ENCODE measurements at places on chromosomes 3 and 15.
A peak's percentile ranks its signal among the peaks of the same experiment; 100 is the strongest.

GRCh38 chr3:108150200-108150599 is 59.4 kb upstream of the CD47 start:
- DNase-seq, result no peak

- DNase-seq, result no peak
Measured at GRCh38 chr3:6709178-6709577, 151.7 kb upstream of the GRM7 start.

GRCh38 chr3:94423578-94423977 is 360.7 kb downstream of the NSUN3 start:
- DNase-seq, result no peak

DNA sequence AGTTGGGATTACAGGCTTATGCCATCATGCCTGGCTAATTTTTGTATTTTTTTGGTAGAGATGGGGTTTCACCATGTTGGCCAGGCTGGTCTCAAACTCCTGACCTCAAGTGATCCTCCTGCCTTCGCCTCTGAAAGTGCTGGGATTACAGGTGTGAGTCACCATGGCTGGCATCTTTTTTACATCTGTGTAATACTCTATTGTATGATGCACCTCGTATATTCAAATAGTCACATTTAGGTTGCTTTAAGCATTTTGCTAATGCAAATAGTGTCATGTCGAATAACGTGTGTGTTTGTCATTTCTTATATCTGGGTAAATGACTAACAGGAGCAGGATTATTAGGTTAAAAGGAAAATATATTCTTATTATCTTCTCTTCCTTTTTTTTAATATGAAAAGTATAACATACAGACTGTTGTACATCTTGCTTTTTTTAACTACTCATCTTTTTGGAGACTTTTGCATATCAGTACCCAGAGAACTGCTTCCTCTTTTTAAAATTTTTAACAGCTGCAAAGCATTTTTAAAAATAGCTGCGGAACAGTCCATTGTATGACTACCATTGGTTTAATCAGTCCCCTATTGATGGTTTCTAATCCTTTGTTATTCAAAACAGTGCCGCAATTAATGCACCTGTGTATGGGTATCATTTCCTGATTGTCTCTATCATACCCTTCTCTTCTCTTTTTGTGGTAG is 13.4 kb downstream of the SCAMP5 start:
- no peak for DNase-seq

DNA sequence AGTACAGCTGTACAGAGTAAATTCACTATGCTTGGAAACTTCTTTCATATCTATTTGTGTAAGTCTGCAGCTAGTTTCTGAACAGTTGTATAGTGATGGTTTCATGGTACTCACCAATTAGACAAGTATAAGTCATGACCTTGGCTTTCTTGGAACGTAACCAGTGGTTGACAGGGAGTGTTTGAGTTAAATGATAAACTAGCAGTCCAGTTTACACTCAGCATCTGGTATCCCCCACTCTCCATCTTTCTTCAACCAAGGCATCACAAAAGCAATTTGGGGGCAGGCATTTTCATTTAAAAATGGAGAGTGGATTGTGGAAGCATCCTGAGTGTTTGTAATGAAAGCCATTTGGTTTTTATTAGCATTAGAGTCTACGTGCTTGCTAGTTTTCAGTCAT is 26.0 kb downstream of the MME start:
- DNase-seq, result no peak

- DNase-seq, result no peak
Measured at GRCh38 chr3:127427156-127427555, 139.3 kb upstream of the PRR20G start.

GRCh38 chr3:141426404-141427034 is 58.2 kb downstream of the ZBTB38 start:
- DNase-seq, result no peak

DNA sequence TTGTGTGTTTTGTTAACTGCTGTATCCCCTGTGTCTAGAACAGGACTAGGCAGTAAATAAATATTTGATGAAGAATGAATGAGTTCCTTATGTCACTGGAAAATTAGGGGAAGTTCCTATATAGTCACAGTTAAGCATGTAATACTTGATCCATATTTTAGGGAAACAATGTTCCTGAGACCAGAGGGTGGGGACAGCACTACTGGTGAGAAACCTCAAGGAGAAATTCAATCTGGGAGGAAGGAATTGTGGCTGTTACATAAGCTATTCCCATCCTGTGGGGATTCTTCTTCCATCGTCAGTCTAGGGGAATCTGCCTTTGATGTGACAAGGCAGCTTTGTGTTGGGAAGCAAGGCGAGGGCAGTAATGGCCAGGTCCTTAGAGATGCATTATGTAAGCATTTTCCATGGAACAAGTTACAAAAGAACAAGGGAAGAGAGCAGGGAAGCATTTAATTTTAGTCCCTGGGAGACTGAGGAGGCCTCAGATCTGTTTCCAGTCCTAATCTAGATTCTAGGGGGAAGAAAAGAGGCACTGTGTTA is 219.3 kb upstream of the TTC14 start:
- no peak for DNase-seq

DNA sequence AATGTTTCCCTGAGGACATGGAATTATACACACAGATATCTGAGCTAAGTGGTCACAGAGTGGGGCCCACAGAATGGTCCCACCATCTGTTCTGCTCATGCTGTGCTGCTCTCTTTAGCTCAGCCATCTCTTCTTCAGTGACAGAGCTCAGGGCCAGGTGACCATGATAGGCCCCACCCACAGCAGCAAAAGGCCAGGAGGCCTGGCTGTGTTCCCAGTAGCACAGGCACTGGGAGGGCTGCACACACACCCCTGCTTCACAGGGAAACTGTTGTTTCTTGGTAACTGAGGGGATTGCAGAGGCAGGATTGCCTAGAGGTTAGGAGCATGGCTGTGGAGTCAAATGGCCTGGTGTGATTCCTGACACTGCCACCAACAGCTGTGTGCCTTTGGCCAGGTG is 4.8 kb upstream of the FBXW12 start:
- DNase-seq, result no peak

DNA sequence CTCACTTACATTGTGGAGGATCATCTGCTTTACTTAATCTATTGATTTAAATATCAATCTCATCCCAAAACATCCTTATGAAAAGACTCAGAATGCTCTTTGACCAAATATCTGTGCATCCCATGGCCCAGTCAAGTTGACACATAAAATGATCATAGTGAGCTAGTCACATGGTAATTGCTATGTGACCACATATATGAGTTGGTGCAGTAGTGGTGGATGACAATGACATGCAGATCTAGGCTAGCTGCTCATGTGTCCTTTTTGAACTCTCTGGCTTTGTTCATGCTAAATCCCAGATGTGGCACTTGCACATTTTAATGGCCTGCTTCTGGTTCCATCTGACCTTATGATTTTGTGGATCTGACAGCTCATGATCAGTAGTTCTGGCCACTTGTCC is 156.2 kb downstream of the NFKBIZ start:
- no peak for DNase-seq

DNA sequence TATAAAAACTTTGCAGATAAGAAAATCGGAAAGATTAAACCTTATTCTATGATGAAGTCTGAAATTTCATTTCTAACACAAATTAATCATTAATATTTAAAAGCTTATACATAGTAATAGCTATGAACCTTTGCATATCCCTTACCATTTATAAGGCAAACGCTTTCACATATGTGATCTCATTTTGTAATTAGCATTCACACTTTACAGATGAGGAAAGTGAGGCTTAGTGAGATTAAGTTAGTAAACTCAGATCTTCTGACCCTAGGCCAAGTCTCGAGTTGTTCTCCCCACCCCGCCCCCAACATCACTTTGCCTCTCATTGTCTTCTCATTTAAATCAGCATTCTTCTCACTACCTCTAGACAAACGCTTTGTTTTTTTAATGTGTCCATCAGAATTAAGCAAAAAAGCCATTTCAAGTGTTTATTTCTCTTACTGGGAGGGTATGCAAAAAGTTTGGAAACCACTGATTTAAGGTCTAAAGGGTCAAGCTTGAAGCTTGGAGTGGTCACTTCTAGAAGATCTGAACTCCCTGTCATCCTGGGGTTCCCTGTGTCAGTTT is 172.9 kb upstream of the BCL6 start:
- no peak for DNase-seq

- no peak for DNase-seq
Measured at GRCh38 chr3:123821920-123822319, 62.2 kb downstream of the MYLK start.

DNA sequence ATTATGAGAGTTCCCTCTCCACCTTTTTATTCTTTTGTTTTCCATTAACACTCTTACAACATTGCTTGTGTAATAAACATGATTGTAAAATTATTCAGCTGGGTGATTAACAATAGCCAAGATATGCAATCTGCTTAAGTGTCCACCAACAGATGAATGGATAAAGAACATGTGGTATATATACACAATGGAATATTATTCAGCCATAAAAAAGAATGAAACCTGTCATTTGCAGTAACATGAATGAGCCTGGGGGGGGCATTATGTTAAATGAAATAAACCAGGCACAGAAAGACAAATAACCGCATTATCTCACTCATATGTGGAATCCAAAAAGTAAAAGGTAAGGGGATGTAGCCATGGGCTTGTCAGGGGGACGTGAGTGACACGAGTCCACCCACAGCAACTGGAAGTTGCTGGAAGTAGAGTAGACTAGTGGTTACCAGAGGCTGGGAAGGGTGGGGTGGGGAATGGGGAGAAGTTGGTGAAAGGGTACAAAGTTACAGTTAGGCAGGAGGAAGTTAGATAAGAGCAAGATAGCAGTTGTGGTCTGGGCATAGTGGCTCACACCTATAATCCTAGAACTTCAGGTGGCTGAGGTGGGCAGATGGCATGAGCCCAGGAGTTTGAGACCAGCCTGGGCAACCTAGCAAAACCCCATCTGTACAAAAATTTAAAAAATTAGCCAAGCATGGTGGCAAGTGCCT is 28.7 kb upstream of the CD47 start:
- no peak for DNase-seq

- DNase-seq, result no peak
Measured at GRCh38 chr3:8317661-8318649, 183.7 kb upstream of the LMCD1 start.

GRCh38 chr15:65494076-65494475 is 23.4 kb downstream of the DPP8 start:
- no peak for DNase-seq

GRCh38 chr3:98003306-98003969 is 31.2 kb upstream of the RIOX2 start:
- no peak for DNase-seq

DNA sequence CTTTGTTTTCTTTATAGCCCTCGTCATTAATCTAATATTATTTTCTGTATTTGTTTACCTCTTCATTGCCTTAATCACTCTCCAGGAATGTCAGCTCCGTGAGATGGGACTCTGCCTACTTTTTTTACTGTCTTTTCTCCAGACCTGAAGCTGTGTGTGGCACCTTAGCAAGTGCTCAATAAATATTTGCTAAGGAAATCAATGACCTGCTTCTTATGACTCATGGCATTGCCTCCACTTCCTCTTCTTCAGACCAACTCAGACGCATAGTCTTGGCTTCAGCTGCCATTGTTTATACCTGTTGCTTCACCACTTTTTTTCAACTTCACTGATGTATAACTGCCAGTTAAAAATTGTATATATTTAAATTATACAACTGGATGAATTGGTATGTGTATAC is 218.5 kb upstream of the CMC1 start:
- no peak for DNase-seq

DNA sequence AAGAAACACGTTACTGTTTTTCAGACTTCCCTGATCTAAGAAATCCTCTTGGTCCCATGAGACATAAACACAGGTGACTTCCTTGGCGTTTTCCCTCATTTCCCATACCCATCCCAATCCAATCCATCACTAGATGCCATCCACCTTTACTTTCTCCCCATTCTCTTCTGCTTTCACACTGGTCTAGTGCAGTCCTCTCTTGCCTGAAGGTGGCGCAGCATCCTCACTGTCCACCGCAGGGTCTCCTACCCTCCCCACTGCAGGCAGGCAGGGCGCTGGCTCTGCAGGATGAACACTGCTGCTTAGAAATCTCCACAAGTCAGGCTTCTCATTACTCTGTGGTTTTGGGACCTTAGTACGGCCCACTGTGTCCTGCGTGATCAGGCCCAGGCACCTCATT is 58.2 kb downstream of the RAB7A start:
- DNase-seq, result no peak

- DNase-seq, result no peak
Measured at GRCh38 chr15:71042356-71042922, 72.8 kb upstream of the THSD4 start.

- no peak for DNase-seq
Measured at GRCh38 chr3:101271728-101272127, 48.6 kb downstream of the IMPG2 start.

GRCh38 chr3:149507491-149508324 is 33.2 kb downstream of the TM4SF4 start:
- no peak for DNase-seq

DNA sequence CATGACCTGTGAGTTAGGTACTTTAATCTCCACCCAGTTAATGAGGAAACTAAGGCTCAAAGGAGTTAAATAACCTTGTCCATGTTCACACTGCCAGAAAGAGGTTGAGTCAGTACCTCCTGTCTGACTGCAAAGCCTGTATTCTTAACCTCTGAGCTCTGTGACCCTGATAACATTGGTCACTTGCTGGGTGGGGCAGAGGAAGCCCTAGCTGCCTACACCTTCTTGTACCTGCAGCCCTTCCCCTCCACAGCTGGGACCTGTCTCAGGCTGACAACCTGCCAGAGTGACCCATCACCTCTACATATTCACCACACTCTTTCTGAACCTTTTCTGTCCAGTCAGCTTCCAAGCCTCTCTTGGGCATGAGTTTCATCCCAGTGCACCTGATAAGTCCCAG is 106.1 kb upstream of the HES1 start:
- no peak for DNase-seq

- DNase-seq, result no peak
Measured at GRCh38 chr15:71686221-71687050, 123.9 kb upstream of the NR2E3 start.

GRCh38 chr3:187679638-187680396 is 9.6 kb upstream of the SST start:
- peak; percentile 70 for DNase-seq

- no peak for DNase-seq
Measured at GRCh38 chr15:51051776-51052175, 42.9 kb downstream of the TNFAIP8L3 start.

- no peak for DNase-seq
Measured at GRCh38 chr3:87088430-87088992, 97.6 kb upstream of the VGLL3 start.

DNA sequence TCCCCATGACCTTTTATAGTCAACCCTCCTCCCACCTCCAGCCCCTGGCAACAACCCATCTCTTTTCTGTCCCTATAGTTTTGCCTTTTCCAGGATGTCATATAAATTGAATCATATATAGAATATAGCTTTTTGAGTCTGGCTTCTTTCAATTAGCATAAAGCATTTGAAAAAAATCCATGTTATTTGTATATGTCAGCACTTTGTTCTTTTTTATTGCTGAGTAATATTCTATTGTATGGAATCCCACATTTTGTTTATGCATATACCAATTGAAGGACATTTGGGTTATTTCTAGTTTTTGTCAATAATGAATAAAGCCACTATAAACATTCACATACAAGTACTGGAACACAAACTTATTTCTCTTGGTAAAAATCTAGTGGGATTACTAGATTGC is 58.0 kb upstream of the SSR3 start:
- no peak for DNase-seq

Measured in RWPE1 (cell line).